Stimulated activated CD8-positive, alpha-beta memory T cell treated with anti-CD3 and anti-CD28 coated beads, Interleukin-7, amount 100 ng/mL, for 48 hours (primary cell): ENCODE measurements at places on chromosomes 1 and 21.

- no peak for DNase-seq
Measured at GRCh38 chr1:220335668-220336067, 63.4 kb upstream of the RAB3GAP2 start.

GRCh38 chr1:62228883-62229187 is 34.2 kb downstream of the L1TD1 start:
- DNase-seq: no peak

- DNase-seq: peak; percentile 12
Measured at GRCh38 chr1:21490774-21491487, 18.3 kb upstream of the ALPL start.

DNA sequence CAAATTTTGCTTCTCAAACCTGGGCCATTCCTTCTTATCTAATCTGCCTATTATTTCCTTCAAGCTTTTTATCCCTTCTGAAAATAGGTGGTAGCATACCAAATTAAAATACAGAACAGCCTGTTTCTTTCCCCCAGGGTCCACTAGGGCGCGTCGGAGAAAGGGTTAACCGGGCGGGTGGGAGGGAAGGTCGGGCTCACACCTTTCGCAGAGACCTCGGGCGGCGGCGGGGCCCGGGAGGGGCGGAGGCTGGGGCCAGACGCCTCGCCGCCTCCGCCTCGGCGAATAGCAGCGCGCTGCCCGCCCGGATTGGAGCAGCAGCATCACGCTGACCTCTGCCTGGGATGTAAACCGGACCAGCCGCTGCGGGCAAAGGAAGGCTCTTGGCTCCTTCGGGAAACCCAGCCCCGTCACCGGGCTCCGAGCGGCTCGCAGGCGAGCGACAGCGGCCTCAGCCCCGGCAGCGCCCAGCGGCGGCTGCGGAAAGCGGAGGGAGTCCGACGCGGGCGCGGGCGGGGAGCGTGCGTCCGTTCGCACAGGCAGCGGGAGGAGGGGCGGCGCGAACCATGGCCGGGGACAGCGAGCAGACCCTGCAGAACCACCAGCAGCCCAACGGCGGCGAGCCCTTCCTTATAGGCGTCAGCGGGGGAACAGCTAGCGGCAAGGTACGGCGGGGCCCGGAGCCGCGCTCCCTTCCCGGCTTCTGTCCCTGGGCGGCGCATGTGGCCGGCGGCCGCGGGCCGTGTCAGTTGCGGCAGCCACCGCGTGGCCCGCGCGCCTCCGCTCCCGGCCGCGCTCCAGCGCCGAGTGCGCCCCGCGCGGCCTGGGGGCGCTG is at the start of gene UCK2:
TSS of gene UCK2 (plus strand) at position 347 of the 835 bp plus-strand sequence. CDS start at position 567, 220 bp downstream.
- peak; percentile 65 for DNase-seq

DNA sequence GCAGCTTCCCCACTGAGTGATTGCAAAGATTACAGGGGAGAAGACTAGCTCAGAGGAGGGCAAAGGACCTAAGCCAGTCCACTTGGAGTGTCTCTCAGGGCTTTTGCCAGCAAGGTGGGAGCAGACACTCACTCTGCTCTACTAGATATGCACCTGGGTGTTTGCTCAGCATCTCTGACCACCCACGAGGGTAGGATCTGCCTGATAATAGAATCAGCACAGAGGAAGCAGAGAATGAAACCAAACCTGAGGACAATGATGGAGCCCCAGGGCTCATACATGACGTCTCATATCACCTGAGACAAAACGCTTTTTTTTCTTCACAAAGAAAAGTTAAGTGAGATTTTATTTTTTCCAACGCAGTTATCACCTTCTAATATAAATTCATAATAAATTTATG is 79.4 kb downstream of the RRAGC start:
- no peak for DNase-seq

- DNase-seq: no peak
Measured at GRCh38 chr1:203296460-203297073, 8.8 kb upstream of the BTG2 start.

- DNase-seq: no peak
Measured at GRCh38 chr1:246394121-246394520, 113.0 kb downstream of the SMYD3 start.

DNA sequence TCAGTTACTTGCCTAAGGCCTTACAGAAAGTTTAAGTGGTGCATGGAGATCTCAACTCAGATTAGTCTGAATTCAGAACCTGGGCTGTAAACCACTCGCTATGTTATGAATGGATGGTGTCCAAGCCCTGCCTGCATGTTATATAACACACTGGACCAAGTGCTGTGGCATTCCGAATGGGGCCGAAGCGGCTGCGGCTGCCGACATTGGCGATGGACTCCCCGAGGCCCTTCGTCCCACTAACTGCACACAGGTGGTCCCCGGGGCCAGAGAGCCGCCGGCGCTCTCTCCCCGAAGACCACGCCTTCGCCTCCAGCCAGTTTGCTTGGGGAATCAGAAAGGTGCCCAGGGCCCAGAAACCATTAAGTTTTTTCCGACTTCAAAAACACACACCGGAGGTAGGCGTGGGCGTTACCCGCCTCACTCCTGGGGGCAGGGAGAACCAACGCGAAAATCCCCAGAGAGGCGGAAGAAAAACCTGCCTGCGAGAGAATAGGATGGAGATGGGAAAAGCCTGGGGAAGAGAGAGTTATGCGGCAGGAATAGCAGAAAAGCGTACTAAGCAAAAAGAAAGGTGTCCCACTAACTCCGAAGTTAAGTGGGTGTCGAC is 579 bp upstream of the TENT5C start:
- DNase-seq: no peak

- no peak for DNase-seq
Measured at GRCh38 chr1:3419415-3420204, 34.9 kb upstream of the ARHGEF16 start.

DNA sequence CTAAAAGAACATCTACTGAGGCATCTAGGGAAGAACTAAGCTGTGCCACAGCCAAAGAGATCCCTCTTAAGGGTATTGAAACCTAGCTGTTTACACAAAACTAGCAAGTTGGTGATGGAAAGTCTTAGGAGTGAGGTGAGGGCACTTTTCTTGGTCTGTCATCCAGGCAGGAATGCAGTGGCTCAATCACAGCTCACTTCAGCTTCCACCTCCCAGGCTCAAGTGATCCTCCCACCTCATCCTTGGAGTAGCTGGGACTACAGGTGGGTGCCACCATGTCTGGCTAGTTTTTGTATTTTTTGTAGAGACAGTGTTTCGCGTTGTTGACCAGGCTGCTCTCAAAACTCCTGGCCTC is 2.4 kb downstream of the PLEKHO1 start:
- DNase-seq: no peak

DNA sequence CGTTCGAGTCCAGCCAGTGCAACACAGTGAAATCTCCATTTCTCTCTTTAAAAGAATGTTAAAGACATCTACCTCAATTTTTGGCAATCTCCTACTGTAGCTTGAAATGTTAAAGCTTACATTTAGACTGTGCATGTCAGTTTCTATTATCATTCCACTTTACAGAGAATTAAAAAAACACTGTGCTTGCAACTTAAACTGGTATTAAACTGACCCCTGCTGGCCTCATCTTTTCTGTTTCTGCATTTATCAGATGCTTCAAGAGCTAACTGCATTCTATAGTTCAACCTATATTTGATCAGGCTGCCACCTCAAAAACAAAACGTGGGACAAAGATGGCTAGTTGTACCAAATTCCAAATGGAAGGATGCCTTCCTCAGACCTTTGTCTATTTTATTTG is 226.5 kb downstream of the SMYD3 start:
- DNase-seq: no peak

GRCh38 chr1:77768006-77768405 is 8.4 kb upstream of the USP33 start:
- no peak for DNase-seq

DNA sequence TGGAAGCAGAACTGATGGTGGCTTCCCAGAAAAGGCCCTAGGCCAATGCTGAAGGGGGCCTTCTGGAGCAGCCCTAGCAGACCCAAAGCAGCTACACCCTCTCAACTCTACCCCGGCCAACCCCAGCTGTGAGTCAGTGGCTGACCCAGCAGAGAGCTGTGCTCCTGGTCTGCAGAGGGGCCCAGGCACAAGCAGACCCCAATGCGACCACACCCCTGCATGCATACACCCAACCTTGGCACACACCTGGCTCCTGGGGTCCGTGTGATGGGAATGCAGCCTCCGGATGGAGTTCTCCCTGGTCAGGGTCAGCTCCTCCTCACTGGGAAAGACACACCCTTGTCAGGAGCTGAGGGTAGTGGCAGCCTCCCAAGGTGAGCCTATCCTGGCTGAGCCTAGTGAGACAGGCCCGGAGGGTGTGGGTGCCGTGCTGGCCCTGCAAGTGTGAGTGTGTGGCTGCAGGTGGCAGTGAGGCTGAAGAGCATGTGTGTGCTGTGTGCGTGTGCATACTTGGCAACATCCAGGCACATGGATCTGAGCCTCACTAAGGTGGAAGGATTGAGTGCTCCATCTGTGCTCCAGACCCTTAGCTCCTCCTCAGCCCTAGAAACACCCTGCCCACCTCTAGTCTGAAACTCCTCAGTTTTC is 3.9 kb upstream of the ARHGAP30 start:
- no peak for DNase-seq

DNA sequence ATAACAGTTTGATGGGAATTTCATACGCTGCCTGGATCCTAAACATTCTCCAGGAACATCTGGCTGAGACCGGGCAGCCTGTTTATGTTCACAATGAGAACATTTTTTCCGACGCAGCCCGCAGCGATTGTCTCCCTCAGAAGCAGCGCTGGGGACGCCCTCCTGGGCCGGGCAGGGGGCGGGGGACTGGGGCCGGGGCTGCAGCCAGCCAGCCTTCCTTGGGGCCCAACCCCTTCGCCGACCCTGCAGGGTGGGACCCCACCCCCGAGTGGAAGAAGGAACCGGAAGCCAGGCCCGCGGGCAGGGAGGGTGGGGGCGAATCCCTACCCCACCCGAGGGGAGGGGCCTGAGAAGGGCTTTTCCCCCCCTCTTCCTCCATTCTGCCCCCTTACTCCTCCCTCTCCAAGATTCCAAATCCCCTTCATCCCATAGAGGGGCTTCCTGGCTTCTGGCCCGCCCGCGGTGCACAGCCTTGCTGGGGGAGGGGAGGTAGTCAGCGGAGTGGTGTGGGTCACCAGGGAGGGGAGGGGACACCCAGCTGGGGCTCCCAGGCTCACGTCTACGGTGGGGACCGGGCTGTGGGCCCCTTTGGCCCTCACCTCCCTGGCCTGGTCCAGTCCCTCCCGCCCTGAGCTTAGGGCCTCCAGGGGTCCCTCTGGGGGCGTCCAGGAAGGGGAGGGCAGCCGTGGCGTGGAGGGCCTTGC is 60.6 kb downstream of the WNT9A start:
- no peak for DNase-seq

GRCh38 chr1:96508233-96508632 is 213.4 kb upstream of the PTBP2 start:
- no peak for DNase-seq

- DNase-seq: no peak
Measured at GRCh38 chr1:176843352-176844297, 320.9 kb downstream of the ASTN1 start.

DNA sequence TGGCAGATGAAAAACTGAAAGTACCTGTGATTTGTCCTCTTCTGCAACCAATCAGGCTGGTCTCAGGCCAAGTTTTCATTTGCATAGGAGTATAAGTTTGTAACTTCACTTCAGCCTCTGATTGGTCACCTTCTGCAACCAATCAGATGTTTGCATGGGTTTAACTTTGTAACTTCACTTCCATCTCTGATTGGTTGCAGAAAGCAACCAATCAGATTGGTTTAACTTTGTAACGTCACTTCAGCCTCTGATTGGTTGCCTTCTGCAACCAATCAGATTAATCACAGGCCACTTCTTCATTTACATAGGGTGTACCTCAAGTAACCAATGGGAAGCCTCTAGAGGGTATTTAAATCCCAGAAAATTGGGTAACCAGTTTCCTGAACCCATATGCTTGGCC is 18.9 kb upstream of the TUT4 start:
- no peak for DNase-seq

GRCh38 chr1:81254068-81254467 is 546.7 kb upstream of the ADGRL2 start:
- no peak for DNase-seq

- DNase-seq: no peak
Measured at GRCh38 chr1:53203466-53203865, 6.8 kb downstream of the CPT2 start.

DNA sequence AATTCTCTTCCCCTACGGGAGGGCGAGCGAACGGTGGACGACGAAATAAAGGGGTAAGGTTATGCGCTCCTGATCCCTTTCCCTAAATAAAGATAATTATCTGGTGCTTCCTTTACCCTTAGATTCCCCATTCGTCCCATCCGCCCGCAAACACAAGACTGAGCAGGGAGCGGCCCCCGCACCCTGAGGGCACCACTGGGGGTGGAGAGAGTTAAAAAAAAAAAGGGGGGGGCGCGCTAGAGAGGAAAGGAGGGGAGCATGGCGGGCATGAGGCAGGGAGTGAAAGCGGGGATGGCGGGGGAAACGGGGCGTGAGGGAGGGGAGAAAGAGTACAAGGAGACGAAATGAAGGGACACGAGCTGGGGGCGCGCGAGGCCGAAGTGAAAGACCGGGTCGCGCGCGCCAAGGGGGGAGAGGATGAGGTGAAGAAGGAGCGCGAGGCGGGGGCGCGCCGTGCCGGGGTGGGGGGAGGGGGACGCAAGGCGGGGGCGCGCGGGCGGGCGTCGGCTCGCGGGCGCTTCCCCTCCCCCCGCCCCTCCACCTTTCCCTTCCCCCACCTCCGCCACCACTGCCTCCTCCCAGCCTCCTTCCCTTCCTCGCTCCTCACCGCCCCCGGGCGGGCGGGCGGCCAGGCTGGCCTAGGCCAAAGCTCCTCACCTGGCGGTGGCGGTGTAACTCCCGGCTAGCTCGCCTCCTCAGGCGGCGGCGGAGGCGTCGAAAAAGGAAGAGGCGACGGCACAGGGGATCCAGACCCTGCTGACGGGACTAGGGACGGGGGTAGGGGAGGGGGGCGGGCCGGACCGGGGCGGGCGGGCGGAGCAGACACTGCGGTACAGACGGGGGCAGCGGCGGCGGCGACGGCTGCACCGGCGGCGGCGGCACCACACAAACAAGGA is 448 bp downstream of the GATAD2B start:
- DNase-seq: peak; percentile 26

DNA sequence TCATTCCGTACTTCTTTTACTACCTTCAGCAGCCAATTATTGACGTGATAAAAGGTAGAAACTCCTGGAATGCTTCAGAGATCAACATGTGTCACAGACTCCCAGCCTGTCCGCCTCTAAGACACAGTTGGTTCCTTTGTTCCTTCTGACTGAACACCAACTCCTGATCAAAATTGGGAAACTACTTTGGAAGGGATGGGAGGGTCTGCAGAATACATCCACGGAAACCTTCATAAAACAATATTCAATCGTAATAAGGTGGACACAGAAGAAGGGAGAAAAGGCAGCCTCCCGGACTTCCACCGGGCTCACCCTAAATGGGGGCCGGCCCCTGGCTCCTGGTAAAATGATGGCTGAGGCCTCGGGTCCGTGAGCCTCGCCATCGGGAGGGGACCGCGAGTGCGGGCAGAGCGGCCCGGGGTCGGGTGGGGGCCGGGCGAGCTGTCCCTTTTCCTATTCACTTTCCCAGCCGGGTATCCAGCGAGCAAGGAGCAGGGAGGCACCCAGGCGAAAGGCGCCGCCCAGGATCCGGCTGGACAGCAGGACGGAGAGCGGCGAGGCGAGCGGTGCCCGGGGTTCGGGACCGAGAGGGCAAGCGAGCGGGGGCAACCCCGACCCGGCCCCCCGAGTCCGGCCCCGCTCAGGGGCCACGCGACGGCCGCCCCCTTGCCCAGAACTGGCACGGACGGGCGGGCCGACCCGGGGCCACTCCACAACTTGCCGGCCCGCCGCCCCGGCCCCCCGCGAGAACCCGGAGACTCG is 805 bp downstream of the NRIP1 start:
- no peak for DNase-seq
